NCI-H2107 (cell line): ENCODE measurements at places on chromosomes 11 and 22.

DNA sequence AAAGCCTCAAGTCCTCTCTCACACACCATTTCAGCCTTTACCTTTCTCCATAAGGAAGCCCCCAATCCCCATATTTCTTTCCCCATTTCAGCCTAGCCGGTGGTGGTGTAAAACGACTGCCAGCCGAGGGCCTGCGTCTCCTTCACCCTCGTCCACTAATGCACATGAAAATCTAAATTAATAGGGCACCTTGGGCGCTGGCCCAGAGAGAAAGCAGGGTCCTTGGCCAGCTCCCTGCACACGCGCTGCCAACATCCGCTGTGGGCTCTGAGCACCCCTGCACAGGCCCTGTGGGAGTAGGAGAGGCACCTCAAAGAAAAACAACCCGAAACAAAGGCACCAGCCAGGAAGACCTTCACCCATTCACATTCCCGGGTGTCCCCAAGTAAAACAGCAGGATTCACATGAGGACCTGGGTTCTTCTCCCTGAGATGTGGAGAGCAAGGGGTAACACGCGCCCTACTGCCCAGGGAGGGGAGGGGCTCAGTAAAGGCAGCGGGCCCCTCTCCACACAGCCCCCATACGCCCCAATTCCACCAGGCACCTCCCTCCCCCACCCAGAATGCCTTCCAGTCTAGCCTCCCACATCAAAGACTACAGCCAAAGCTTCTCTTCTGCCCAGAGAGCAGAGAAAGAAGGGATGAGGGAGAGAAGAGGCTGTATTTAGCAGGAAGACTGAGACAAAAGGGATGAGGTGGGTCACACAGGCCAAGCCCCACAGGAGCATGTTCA lies 79.0 kb downstream of the MICAL3 start:
- no peak for DNase-seq

- no peak for DNase-seq
Measured at GRCh38 chr11:97683733-97684132, 1293.9 kb downstream of the JRKL start.

DNA sequence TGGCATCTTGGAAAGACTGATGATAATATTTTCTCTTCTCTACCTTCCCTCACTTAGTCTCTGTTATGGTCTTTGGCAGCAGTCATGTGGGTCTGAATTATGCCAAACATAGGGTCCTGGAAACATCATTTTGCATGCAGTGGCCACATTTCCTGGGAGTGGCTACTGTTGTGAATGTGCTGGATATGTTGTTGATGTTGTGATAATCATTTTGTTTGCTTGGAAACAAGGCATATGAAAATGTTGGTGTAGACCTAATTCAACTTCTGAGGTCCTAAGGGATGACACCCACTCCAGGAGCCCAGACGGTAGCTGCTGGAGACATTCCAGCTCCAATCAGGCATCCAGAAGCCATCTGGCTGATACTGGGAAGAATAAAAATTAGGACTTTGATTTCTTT lies 109.7 kb downstream of the DCDC1 start:
- no peak for DNase-seq

DNA sequence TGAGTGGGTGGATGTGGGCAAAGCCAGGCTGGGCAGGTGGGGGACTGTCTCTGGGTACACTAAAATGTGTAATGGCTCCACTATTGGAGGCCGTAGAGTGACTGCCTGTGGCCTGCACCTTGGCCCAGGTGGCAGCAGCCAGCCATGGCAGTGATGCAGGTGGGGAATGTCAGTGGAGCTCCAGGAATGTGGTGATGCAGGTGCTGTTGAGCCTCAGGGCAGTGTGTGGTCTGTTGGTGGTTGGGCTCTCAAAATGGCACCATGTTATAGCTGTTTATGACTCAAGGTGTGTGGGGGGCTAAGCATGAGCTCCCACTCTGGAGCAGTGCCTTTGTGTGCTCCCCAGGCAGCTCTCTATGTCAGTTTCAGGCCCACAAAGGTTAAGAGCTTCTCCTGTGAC lies 40.2 kb upstream of the CCDC90B start:
- DNase-seq = no peak

- DNase-seq = no peak
Measured at GRCh38 chr11:10742460-10743208, 8.4 kb upstream of the CTR9 start.

- no peak for DNase-seq
Measured at GRCh38 chr11:124717421-124717785, 22.3 kb upstream of the NRGN start.

- DNase-seq = no peak
Measured at GRCh38 chr11:83566950-83567349, 280.8 kb upstream of the CCDC90B start.

- no peak for DNase-seq
Measured at GRCh38 chr11:32446227-32446626, 10.9 kb upstream of the WT1 start.

- no peak for DNase-seq
Measured at GRCh38 chr11:95556342-95557163, 233.0 kb downstream of the FAM76B start.

- DNase-seq = no peak
Measured at GRCh38 chr11:131667566-131667965, 297.2 kb downstream of the NTM start.

- no peak for DNase-seq
Measured at GRCh38 chr11:17991783-17992433, 20.9 kb downstream of the SERGEF start.

DNA sequence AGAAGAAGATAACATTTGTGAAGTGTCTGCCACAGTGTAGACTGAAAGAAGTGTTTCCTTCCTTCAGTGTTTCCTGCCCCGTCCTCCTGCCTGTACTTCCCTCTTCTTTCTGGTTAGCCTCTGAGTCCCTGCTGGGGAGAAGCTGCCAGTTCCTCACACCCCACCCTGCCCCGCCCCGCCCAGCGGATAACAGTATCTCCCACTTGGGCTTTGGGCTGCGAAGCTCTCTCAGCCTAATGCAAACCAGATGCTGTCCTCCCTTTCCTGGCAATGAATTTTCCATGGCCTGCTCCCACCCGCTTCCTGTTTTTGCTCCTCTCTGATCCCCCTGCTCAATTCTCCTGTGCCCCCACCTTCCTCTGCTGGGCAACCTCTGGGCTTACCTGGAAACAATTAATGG lies 5.2 kb upstream of the RAB3IL1 start:
- DNase-seq = no peak

DNA sequence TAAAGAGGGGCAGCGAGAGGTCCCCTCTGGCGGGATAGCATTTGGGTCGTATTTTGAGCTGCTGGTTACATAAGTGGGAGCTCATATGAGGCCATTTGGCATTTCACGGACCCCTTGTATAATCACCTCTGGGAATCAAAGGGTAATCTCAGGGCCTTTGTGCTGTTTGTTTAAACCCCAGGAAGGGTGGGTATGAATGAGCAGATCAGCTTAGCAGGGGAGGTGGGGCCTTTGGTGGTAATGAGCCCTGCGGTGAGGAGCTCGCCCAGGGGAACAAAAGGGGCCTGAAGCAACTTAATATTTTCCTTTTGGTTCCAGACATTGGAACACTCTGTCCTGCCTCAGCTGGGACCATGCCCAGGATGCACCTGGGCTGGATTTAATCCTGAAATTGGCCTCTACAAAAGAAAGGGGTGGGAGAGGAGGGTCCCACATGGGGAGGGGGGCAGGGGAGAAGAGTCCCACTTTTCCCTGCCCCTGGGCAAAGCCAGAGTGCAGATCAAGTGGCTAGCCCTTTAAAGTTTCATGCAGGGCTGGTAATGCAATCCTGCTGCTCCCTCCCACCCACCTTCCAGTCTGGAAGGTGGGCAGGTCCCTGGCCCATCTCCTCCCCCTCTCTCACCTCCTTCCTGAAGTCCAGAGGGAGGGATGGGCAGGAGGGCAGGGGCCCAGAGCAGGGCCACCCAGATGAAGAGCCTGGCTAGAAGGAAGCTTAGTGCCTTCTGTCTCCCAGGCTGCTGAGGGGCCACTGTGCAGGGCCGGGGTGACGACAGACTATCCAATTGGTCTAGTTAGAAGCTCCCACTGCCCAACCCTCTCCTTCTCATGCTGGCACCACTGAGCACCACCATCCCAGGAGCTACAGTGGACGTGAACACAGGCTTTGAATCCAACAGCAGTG lies 10.5 kb downstream of the TSKU start:
- no peak for DNase-seq
